ENCODE measurements at places on chromosomes 3 and 15.
A peak's percentile ranks its signal among the peaks of the same experiment; 100 is the strongest.

DNA sequence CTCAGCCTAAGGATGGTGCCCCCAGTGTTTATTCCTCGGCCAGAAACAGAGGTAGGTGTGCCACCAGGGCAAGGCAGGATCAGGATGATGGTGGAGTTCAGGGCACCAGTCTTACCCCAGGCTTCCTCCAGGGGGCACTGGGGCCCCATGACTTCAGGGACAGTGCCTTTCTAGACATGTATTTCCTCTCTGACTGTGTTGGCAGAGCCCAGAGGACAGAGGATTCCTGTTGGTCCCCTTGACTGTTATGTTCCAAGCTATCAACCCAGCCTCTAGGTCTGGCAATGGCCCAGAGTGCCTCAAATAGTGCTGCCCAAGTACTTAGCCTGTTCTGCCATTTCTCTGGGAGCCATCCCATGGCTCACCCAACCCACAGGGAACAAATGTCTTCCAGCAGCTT is 2.8 kb downstream of the HEMK1 start:
- peak; percentile 83 for DNase-seq

- no peak for DNase-seq
Measured at GRCh38 chr3:102926618-102927017, 491.8 kb downstream of the ZPLD1 start.

- no peak for DNase-seq
Measured at GRCh38 chr3:122512284-122512683, 2.5 kb downstream of the KPNA1 start.

GRCh38 chr3:13040361-13041074 is 32.7 kb downstream of the IQSEC1 start:
- no peak for DNase-seq

DNA sequence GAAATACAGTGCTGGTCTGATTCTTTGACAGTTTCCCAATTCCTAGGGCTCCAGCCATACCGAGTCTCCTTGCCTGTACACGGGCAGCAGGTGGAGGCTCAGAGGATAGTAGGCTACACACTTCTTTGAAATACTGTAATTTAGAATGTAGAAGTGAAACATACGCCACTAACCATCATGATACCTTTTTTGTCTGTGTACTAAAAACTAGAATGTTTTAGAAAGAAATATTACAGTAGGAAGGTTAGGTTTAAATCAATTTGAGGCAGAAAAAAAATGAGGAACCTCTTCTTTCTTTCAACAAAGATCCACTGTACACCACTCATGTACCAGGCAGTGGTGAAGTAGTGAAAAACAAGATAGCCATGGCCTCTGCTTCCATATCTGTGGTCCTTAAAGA is 354.7 kb downstream of the MCTP2 start:
- no peak for DNase-seq

- peak; percentile 43 for DNase-seq
Measured at GRCh38 chr15:52103217-52104207, 9.1 kb downstream of the BCL2L10 start.

- no peak for DNase-seq
Measured at GRCh38 chr3:15161133-15161532, 44.9 kb upstream of the CAPN7 start.

GRCh38 chr3:42198709-42199108 is 67.3 kb downstream of the CCK start:
- no peak for DNase-seq

GRCh38 chr3:108985844-108986243 is 32.2 kb upstream of the GUCA1C start:
- DNase-seq = no peak

- DNase-seq = no peak
Measured at GRCh38 chr3:105953831-105954230, 85.0 kb upstream of the CBLB start.

- DNase-seq = no peak
Measured at GRCh38 chr15:79030470-79030869, 60.1 kb downstream of the RASGRF1 start.

GRCh38 chr3:23435318-23435717 is 232.2 kb downstream of the UBE2E2 start:
- no peak for DNase-seq

DNA sequence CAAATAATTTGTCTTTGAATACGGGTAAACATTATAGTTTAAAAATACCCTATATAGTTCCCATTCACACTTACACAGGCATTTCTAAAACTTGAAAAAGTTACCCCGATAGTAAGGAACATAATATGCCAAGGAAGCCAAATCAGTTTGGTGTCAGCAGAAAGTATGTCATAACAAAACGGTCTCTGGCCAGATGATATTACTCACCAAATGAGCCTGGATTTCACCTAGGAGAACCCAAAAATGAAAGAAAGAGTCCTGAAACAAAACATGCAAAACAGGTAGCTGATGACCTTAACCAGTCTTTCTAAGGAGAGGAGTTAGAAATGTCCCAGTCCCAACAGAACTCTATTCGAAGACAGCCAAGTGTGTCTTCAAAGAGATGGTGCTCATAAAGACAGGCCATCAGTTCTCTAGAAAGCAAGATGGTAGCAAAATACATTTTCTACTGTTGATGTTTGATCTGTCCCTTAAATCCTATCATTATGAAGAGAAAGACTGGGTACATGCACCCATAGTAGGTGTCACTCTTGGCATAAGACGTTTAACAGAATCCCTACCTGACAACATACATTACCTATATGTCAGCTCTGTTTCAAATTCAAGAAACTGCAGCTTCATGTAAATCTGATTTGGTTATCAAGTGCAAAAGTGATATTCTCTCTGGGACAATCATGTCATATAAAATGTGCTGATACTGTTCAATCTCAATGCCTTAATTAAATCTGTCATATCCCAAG is 942.5 kb downstream of the ROBO1 start:
- DNase-seq = no peak

DNA sequence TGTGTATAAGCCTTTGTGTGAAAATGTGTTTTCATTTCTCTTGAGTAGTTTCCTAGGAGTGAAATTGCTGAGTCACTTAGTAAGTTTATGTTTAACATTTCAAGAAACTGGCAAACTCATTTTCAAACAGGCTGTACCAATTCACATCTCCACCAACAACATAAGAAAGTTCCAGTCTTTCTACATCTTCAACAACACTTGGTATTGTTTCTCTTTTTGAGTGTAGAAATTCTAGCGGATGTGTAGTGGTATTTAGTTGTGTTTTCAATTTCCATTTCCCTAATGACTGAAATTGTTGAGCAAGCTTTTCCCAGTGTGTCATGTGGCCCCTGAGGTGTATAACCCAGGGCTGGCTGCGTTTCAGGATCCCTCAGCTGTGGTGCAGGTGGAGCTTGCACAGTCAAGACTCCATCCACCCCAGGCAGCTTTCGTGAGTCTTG is 258.5 kb downstream of the PDCD6IP start:
- DNase-seq = no peak

DNA sequence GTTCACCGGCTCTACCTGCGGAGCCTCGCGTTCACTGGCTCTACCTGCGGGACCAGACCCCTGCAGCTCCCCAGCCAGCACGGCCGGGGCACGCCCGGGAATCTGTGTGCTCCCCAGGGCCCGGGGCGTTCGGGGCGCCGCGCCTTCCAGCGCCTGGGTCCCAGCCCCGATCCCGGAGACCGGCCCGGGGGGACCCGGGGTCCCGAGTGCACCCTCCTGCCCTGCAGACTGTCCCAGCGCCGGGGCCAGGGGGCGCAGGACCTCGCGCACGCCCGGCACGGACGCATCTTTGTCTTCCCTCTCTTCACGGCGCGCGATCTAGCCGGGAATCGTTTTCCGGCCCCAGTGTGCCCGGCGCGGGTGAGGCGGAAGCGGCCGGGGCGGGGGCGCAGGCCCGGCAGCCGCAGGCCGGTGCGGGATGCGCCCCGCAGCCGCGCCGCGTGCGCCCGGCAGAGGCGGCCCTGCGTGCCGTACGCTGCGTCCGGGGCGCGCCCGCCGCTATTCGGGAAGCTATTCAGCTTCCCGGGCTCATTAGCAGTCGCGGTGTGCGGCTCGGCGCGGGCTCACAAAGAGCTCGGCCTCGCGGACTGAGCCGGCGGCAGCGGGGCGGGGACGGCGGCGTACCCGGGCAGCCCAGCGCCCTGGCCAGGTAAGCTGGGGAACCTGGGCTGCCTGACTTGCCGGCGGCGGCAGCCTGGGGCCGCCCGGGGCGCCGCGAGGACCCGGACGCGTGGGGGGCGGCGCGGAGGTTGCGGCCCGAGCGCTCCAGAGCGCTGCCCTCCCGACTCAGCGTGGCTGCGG is at the start of gene APBA2:
Gene APBA2 (plus strand): TSS at position 345 of the 801 bp plus-strand sequence. CDS start 167,911 bp downstream, outside the sequence.
- no peak for DNase-seq

DNA sequence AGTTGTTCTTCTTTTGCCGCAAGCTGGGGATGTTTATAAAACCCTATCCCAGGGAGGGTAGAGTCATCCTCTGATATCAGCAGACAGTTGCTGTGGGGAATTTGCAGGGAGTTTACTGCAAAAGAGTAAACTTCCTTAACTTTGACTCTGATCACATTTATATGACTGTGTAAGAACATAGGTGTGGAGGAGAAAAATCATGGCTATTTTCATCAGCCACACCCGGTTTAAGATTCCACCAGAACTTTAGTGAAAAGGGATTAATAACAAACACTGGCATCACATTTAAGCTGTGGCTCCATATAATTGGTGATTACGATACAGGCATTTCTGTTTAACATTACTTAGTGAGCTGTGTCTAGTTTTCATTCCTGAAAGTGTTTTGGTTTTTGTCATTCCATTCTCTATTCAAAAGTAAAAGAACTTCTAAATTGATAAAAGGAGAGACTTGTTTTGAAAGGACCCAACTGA is 143.1 kb downstream of the MYLK start:
- no peak for DNase-seq

- DNase-seq = no peak
Measured at GRCh38 chr3:111621535-111621934, 26.4 kb upstream of the ZBED2 start.

GRCh38 chr3:66427951-66428474 is 72.8 kb downstream of the LRIG1 start:
- peak; percentile 13 for DNase-seq

DNA sequence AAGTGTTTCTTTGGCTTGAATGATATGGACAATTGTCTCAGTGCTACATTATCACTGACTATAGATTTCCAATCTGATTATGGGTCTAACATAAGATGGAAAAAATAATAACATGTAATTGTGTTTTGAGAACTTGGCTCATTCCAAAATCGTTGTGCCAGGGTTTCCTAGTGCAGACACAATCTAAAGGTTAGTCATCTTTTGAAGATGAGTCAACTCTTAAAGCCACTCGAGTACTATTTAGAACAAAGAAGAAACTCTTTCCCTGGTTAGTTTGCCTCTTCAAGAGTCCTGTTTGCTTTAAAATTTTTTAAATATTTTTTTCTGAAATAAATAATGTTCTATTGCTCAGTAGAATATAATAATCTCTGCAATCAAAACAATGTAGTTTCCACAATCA is 301.0 kb downstream of the CADM2 start:
- no peak for DNase-seq

GRCh38 chr15:71254491-71254890 is 139.2 kb downstream of the THSD4 start:
- peak; percentile 58 for DNase-seq

GRCh38 chr3:108713816-108714215 is 43.4 kb downstream of the RETNLB start:
- no peak for DNase-seq

- DNase-seq = no peak
Measured at GRCh38 chr3:102441832-102442231, 7.0 kb downstream of the ZPLD1 start.

DNA sequence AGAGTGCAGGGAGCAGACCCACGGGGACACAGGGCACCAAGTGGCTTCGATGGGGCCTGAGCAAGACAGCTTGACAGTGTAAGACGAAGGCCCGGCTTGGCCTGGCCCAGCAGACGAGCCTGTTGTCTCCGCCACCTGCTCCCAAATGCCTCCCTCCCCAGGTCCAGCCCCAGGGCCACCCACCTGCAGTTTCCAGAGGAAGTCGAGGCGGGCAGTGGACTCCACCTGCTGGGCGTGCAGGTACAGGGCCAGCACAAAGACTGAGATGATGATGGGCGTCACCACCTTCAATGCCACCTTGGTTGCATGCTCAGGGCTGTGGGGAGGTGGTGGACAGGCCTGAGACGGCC is 94.1 kb downstream of the SEC22A start:
- DNase-seq = no peak

DNA sequence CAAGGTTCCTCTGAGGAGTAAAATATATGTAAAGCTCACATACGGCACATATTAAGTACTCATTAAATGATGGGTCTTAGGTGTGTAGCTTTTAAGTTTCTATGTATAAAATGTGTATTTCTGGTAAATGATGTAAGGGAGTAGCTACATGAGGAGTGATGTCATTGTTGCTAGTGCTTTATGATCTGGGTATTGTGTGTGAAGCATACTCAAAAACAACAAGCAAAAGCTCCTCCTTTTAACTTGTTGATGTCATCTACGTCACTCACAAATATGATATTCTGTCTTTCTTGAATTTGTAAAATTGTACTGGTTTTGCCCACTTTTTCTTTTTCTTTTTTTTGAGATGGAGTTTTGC is 1.4 kb upstream of the HERC1 start:
- DNase-seq = no peak

- DNase-seq = no peak
Measured at GRCh38 chr3:71713041-71713440, 12.2 kb downstream of the EIF4E3 start.

DNA sequence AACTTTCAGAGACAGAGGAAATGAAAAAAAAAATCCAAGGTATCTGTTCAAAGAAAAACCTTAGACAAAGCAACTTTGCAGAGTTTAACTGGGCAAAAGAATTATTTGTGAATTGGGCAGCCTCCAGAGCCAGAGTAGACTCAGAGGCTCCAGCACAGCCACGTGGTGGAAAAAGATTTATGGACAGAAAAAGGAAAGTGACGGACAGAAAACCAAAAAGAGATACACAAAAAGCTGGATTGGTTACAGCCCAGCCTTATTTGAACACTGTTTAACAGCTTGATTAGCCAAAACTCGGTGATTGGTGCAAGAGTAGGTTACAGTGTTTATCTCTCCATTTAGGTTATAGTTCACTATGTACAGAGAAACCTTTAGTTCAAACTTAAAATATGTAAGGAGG is 23.7 kb upstream of the GPD1L start:
- DNase-seq = peak; percentile 29

DNA sequence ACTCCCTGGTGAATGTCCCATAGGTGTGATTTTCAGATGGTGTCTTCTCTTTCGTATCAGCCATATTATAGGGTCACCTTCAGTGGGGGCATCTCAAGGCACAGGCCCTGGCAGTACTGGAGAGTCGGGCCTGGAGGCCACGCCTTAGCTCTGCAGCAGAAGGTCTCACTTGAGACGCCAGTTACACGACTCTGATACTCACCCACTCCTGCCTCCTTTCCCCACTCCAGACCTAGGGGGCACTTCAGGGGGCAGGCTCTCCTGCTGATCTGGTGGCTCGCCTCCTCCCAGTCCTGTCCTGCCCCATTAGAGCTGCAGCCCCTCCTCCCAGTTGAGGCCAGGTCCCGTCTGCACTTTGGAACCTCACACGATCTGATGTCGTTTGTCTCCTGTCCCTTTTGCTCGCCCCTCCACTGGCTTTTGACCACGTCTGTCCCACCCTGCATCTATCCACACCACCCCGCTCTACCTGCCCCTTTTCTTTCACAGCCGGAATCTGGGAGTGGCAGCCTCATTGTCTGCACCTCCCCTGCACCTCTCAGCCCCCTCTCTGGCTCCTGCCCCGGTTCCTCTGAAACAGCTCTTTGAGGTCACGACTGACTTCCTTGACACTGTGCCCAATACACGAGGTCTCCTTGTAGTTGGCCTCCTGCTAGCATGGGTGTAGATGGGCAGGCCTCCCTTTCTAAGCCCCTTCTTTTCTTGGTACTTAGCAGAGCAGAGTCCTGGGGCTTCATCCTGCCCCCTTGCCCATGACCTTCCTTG is 181.9 kb downstream of the NSMCE3 start:
- no peak for DNase-seq

Data from femur (tissue), 1 donor.